D341Med (cell line): ENCODE measurements at places on chromosomes 3 and 15.

GRCh38 chr15:94844198-94844537 is 612.8 kb downstream of the MCTP2 start:
- no peak for DNase-seq

GRCh38 chr3:7275396-7275795 is 414.5 kb downstream of the GRM7 start:
- no peak for DNase-seq

DNA sequence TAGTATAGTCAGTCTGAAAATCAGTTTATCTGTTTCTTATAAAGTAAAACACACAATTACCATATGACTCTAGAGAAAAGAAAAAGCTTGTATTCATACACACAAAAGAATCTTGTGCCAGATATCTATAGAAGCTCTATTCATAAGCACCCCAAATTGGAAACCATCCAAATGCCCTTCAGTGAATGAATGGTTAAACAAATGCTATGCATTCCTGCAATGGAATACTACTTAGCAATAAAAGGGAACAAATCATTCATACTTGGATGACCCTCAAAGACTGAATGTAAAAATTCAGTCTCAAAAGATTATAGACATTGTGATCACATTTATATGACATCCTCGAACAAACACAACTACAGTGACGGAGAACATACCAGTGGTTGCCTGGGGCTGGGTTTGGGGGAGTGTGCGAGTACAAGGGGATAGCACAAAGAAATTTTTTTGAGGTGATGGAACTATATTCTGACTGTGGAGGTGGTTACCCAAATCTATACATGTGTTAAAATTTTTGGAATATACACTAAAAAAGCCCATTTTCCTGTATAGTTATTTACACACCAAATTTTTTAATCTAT is 680.6 kb downstream of the NTRK3 start:
- DNase-seq = no peak

- DNase-seq = no peak
Observed at GRCh38 chr15:96354731-96355567, 24.4 kb downstream of the NR2F2 start.

- DNase-seq = no peak
Observed at GRCh38 chr15:94130504-94130903, 100.9 kb upstream of the MCTP2 start.

GRCh38 chr3:157626817-157627216 is 123.6 kb upstream of the VEPH1 start:
- no peak for DNase-seq

DNA sequence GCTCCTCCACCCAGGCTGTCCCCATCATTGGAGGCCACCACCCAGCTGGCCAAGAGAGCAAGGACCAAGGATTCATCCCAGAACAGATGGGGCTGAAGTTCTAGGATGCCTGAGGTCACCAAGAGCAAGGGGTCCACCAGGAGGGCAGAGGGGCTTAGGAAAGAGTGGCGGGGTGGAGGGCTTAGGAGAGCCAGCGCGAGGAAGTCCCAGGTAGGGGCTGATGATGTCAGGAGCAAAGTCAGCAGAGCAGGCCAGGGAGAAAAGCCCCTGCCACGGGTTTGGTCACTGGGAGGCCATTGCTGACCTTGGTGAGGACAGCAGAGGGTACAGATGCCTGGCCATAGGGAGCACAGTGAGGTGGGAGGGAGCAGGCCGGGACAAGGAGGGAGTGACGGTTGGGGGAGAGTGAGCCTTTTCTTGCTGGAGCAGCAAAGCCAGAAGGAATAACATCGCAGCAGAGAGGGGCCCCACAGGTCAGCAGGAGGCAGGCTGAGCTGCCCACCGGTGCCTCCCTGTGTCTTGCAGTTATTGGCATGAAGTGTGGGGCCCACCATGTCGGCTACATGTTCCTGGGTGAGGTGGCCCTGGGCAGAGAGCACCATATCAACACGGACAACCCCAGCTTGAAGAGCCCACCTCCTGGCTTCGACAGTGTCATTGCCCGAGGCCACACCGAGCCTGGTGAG is 5.2 kb downstream of the PARP3 start:
- DNase-seq = no peak

DNA sequence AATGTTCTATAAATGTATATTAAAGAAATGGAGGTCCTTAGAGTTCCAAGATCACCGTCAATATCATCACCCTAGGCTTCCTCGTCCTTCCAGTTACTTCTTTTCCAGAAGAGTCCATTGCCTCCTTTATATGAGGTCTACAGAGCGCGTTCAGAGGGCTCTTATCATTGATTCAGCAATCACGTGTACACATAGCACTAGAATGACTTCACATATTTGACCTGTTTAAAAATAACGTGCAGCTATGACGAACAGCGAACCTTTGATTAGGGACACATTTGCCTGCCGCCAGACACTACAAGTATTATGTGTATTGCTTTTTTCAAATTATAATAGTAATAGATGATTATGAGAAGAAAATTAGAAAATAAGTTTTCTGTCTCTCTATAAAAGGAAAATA is 26.0 kb downstream of the IGF1R start:
- no peak for DNase-seq

DNA sequence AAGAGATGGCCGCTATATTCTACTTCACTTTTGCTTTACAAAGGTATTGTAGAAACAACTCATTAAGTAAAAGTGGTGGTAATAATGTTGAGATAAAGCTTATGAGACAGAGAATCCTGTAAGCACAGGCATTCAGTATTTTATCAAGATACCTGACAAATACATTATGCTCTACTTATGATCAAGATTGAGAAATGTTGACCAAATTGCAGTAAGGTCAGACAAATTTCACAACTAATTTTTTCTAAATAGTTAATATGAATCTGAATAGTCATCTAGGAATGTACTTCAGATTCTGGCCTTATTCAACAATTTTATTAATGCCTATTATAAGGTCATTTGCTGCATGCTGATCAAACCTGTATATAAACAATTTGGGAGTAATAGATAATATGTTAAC is 95.1 kb upstream of the MBNL1 start:
- DNase-seq = no peak

- no peak for DNase-seq
Observed at GRCh38 chr3:116186049-116186448, 259.2 kb downstream of the LSAMP start.

DNA sequence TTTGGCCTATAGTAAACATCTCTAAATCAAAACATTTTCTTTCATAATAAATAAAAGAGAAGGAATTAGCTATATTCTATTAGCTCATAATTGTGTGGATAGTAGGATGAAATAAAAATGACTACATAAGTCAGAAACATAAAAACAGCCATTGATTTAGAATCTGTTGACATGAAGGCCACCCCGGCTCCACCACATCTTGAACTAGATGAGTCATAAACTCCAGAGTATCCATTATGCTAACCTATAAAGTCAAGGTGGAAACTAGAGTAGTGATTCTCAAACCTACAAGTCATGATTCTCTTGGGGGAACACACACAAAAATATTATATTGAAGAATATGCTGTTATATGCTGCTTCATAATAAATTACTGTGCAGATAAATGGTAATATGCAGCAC is 831.0 kb downstream of the TUSC7 start:
- no peak for DNase-seq

DNA sequence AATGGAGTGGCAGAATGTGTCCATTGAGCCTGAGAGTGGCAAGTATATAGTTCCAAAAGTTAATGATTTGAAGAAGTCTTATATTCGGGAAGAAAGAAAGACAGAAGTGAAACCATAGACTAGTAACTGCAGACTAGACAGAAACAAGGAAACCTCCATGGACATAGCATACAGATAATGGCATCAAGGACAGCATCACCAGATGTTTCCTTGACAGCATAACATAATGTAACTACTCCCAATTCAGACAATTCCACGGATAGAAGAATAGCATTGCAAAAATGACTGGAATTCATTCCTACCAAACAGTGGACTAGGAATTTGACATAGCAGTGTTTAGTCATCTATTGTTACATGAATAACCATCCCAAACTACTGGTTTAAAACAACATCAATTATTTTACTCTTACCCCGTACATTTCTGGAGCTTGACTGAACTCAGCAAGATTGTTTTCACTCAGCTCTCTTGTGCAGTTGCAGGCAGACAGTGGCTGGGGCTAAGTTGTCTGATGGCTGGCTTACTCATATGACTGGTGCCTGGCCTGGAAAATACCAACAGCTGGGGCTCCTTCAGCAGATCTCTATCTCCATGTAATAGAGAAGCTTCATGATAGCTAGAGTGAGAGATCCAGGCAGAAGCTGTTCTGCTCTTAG is 109.7 kb upstream of the GADL1 start:
- DNase-seq = no peak

GRCh38 chr3:15845475-15845874 is 47.7 kb upstream of the ANKRD28 start:
- DNase-seq = no peak

- DNase-seq = no peak
Observed at GRCh38 chr15:83700082-83700481, 46.2 kb downstream of the ADAMTSL3 start.

DNA sequence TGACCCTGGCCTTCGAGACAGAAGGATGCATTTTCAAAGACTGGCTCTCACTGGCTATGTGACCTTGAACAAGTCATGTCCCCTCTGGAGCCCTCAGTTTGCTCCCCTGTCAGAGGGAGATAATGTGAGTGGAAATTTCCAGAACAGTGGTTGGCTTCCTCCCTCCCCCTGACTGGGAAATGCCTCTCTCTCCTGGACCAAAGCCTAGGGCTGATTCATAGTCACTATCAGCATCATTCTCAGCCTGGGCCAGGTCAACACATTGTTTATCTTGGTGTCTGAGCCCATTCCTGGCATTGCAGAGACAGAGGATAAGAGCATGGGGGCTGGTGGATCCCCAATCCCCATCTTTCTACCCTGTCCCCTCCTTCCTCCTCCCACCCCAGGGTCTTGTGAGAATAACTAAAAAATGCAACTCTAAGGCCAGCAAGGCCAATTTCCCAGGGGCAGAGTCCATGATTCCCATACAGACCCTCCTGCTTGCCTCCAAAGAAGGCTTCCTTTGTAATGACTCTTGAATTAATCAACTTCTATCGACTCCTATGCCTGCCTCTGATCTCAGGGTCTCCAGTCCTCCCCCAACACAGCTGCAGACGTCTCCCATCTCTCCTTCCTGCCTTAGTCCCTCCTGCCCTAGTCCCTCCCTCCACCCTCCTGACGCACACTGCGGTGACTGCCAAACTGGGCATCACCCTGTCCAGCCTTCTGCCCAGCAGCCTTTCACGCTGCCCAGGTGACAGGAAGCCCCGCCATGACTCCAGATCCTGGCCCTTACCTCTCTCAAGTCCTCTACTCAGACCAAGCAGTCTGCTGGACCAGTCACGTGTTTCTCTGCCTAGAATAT is 35.4 kb upstream of the CORO2B start:
- DNase-seq = no peak

DNA sequence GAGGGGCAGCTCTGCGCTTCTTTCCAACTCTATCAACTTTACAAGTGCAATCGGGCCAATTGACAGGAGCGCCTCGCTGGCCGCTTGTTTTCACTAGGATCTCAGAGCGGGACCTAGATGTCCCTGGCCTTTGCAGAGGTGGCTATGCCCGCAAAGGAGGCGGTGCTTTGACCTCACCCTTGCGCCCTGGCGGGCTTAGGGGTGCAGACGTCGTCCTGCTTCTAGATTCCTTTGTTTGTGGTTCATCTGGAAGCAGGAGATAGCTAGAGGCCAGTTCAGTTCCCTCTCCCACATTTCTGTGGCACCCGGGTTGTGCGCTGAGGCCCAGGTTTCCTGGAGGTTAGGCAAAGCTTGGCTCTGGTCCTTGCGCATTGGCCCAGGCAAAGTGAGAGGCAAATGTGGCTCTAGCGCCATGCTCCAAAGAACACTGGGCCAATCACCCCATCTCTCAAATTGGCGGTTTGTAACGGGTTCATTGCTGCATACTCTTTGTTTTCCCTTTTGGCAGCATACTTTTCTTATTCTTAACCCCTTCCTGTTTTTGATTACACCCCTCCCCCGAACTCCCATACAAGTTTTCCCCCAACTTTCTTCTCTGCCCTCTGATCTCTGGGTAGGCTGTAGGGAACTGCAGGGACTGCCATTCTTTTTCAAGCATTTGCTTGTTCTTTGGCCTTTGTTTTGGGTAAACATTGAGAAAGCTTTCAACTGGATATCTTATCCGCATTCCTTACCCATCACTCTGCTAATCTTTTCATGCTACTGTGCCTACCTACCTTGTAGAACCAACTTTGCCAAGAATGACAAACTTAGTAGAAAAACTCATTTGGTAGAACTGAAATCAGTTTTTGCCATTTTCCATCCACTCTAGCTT is 1.4 kb downstream of the PPM1L start:
- peak; percentile 22 for DNase-seq

DNA sequence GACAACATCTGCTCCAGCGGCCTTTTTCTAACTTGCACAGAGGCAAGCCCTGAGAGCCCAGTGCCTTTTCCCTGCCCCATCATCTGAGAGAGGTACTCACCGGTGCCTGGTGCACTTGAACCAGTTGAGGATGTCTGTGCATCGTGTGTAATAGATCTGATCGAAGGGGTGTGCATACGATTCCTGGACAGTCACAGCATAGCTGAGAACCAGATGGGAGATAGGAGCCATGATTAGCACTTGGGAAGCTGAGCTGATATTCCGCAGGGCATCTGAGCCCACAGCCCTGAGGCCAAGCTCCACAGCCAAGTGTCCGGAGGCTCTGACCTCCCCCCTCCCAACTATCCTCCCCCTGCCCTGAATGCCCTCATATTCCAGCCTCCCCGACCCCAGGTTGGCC is 129.8 kb downstream of the MEGF11 start:
- no peak for DNase-seq

- no peak for DNase-seq
Observed at GRCh38 chr15:36358523-36358922, 220.9 kb upstream of the CDIN1 start.

GRCh38 chr15:30650012-30650929 is 24.3 kb downstream of the ARHGAP11B start:
- DNase-seq = no peak

DNA sequence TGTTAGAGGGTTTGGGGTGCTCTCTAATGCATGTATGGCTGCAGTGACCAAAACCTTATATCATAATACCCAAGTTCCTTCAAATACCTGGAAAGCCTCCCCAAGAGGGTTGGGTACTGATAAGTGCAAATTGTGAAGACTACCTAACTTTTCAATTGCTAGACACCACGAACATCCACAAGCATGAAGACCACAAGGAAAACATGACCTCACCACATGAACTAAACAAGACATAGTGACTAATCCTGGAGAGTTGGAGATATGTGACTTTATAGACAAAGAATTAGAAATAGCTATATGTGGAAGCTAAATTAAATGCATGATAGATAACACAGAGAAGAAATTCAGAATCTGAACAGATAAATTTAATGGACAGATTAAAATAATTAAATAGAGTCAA is 23.9 kb upstream of the AADACL2 start:
- DNase-seq = no peak

DNA sequence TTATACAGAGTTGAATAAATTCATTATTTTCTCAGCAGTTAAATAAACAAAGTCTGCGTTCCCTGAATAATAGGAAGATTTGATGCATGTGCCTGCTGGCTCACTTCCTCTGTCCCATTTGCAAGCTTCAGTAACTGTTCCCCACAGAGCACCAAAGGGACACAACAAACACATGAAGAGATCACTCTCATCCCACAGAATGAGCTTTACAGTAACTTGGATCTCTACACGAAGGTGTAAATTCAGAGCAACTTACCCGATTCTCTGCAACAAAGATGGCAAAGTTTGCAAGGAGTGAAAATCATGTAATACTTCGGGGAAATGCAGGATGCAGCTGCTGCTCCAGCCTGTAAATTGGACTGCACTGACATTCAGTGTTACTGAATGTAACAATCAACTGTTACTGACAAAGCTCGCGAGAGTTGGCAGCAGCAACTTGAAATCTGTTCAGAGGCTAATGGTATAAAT is at the start of gene BCHE:
Gene BCHE (minus strand): TSS at position 366 of the 468 bp plus-strand sequence. CDS start 6,390 bp downstream, outside the sequence.
- DNase-seq = no peak
